Mesenteric fat pad (tissue), 1 donor: ENCODE measurements at places on chromosomes 6 and 20. TPM values are rescaled to one million over a fixed set of nuclear protein-coding genes. Genes with fewer than 3 reads are reported as not detected.

The CENPQ gene
- 3.1 TPM for total RNA-seq

DNA sequence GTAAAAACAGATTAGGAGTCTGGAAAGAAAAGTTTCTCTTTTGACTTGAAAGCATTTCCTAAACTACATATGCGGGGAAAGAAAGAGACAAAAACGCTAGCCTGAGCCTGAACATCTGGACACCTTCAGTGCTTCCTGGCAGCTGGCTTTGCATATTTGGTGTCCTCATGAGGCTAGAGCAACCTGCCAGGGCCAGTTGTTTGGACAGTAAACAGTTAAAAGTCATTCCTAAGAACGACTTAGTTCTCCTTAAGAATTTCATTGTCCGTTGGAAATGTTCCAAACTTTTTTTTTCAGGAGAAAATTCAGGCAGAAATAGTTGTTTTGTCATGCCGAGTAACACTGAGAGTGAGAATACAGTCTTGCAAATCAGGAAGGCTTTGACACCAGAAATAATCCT lies 199.8 kb downstream of the SMOC2 start:
- no peak for DNase-seq

- DNase-seq: no peak
Observed at GRCh38 chr6:136846046-136846445, 23.7 kb downstream of the PEX7 start.

- DNase-seq: no peak
Observed at GRCh38 chr6:129852257-129852858, 8.8 kb downstream of the TMEM244 start.
